ENCODE measurements at places on chromosomes 11 and 22. TPM values are rescaled to one million over a fixed set of nuclear protein-coding genes. Genes with fewer than 3 reads are reported as not detected.

The SMIM35 gene
- not detected for total RNA-seq

DNA sequence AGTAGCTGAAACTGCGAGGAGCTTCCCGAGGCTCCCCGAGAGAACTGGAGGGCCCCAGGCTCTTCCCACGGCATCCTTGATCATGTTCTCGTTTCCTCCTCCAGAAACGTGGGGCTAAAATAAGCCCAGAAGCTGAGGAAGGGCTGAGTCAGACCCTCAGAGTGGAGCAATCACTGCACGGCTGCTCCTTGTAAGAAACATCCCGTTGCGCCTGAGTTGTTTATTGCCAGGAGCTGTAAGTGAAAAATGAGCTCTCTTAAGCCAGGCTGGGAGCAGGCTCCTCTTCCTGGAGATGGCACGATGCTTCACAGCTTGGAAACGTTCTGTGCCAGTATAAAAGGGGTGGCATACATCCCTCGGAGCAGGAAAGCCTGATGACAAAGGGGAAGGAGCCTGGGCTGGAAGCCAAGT lies 47.3 kb upstream of the SYN3 start:
- no peaks in the 10 kb centered on the region for H3K36me3 ChIP-seq
- no peak overlapping the region for H3K27ac ChIP-seq
- H3K4me3 ChIP-seq, result no peak overlapping the region
- no peaks in the 10 kb centered on the region for H3K27me3 ChIP-seq

GRCh38 chr11:68841718-68842426 lies at the start of gene CPT1A:
CPT1A (minus strand) TSS chr11:68841916; CDS start chr11:68815474, 26,442 bp downstream.
- DNase-seq, result peak; percentile 74
- no peaks in the 10 kb centered on the region for H3K27me3 ChIP-seq
- H3K4me3 ChIP-seq, result peak within 1 kb of the TSS; percentile 82
- no peaks in the 10 kb centered on the region for H3K36me3 ChIP-seq
- peak within 1 kb of the TSS; percentile 91 for H3K27ac ChIP-seq
- no peaks in the 10 kb centered on the region for H3K4me1 ChIP-seq

GRCh38 chr11:32032478-32032877 lies 58.4 kb upstream of the RCN1 start:
- H3K27ac ChIP-seq, result no peak overlapping the region
- H3K27me3 ChIP-seq, result no peaks in the 10 kb centered on the region
- H3K36me3 ChIP-seq, result no peaks in the 10 kb centered on the region
- H3K4me3 ChIP-seq, result no peak overlapping the region
- no peaks in the 10 kb centered on the region for H3K4me1 ChIP-seq
